ENCODE measurements at places on chromosomes 3 and 15. TPM values are rescaled to one million over a fixed set of nuclear protein-coding genes. Genes with fewer than 3 reads are reported as not detected.

POTEB2 gene
- not detected for total RNA-seq

PTH1R gene
- total RNA-seq = 1.1 TPM

AMT gene
- total RNA-seq = 0.27 TPM

MESP2 gene
- total RNA-seq = 0.30 TPM

TRH gene
- not detected for total RNA-seq

MAP6D1 gene
- total RNA-seq = 6.3 TPM

CMTM8 gene
- total RNA-seq = 13.0 TPM
